Activated CD8-positive, alpha-beta T cell treated with anti-CD3 and anti-CD28 coated beads, Interleukin-2, amount 10 ng/mL, durations not matched to agents 7 days and 5 days (primary cell): ENCODE measurements at places on chromosomes 3 and 15. TPM values are rescaled to one million over a fixed set of nuclear protein-coding genes. Genes with fewer than 3 reads are reported as not detected.

DNA sequence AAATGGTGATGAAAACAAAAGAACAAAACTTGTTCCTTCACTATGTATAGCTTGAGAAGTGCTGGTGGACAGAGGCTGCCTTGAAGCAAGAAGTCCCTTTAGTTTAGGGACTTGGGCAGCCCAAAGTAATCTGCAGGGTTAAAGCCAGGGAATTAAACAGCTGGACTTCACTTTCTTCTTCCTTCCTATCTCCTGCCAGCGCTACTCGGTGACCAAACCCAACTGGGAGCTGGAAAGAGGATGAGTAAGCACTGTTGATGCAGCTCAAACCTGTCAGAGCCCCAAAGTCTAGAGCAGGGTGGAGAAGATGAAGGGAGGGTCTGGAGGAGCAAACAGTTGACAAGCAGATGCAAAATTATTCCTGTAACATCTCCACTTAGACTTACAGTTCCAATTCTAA lies 73.1 kb upstream of the FBN1 start:
- DNase-seq: no peak
- no peak overlapping the region for H3K27ac ChIP-seq
- H3K27me3 ChIP-seq: no peaks in the 10 kb centered on the region
- no peaks in the 10 kb centered on the region for H3K4me1 ChIP-seq

- no peaks in the 10 kb centered on the region for H3K4me1 ChIP-seq
- DNase-seq: peak; percentile 8
- H3K27me3 ChIP-seq: no peaks in the 10 kb centered on the region
- no peak overlapping the region for H3K27ac ChIP-seq
- H3K36me3 ChIP-seq: no peaks in the 10 kb centered on the region
Observed at GRCh38 chr15:100731267-100732152, 129.1 kb downstream of the ASB7 start.

The CADPS gene
- not detected for total RNA-seq

GRCh38 chr3:52493232-52494017 lies 1.7 kb upstream of the STAB1 start:
- H3K27me3 ChIP-seq: no peaks in the 10 kb centered on the region
- no peak overlapping the region for H3K27ac ChIP-seq
- peaks cover 9% of the 10 kb centered on the region for H3K36me3 ChIP-seq
- no peak overlapping the region for H3K4me3 ChIP-seq

- H3K27me3 ChIP-seq: no peaks in the 10 kb centered on the region
- H3K36me3 ChIP-seq: peaks cover 56% of the 10 kb centered on the region
- no peaks in the 10 kb centered on the region for H3K4me1 ChIP-seq
- DNase-seq: no peak
- H3K4me3 ChIP-seq: no peak overlapping the region
Observed at GRCh38 chr3:183809270-183809669, 16.1 kb downstream of the MAP6D1 start.

The STARD5 gene
- 5.3 TPM for total RNA-seq

- no peak overlapping the region for H3K27ac ChIP-seq
- no peaks in the 10 kb centered on the region for H3K27me3 ChIP-seq
- no peaks in the 10 kb centered on the region for H3K4me1 ChIP-seq
- H3K4me3 ChIP-seq: no peak overlapping the region
- H3K36me3 ChIP-seq: no peaks in the 10 kb centered on the region
- DNase-seq: no peak
Observed at GRCh38 chr3:43210049-43211027, 76.0 kb upstream of the SNRK start.

GRCh38 chr3:150394606-150395005 lies 13.5 kb upstream of the TSC22D2 start:
- no peaks in the 10 kb centered on the region for H3K36me3 ChIP-seq
- H3K4me3 ChIP-seq: no peak overlapping the region
- peaks cover 18% of the 10 kb centered on the region for H3K27me3 ChIP-seq
- DNase-seq: no peak
- no peak overlapping the region for H3K27ac ChIP-seq
- no peaks in the 10 kb centered on the region for H3K4me1 ChIP-seq

The TMC3 gene
- not detected for total RNA-seq

DNA sequence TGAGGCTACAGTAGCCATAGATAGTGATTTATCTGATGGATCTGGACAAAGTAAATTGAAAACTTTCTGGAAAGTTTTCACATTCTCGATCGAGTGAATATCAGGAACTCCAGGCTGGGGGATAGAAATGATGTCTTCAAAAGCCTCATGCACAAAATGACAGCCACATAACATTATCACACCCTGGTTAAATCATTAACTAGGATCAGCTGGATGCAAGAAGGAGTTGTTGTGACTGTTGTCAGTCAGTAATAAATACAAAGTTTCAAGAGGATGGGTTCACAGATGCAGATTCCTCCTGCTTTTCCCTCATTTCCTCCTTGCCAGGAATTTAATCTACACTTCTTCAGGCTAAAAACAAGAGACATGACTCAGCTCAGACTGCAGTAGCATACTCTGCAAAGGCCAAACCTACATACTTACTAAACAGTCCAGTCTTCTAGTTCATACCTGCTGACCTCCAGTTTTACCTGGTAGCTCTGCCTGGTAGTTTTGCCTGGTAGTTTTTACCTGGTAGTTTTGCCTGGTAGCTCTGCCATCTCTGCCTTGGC lies 40.9 kb downstream of the C2CD4A start:
- no peaks in the 10 kb centered on the region for H3K4me1 ChIP-seq
- H3K27ac ChIP-seq: no peak overlapping the region
- no peak overlapping the region for H3K4me3 ChIP-seq

The MYZAP gene
- total RNA-seq: not detected

- H3K36me3 ChIP-seq: no peaks in the 10 kb centered on the region
- no peak for DNase-seq
- H3K4me3 ChIP-seq: no peak overlapping the region
Observed at GRCh38 chr3:107630779-107631178, 108.0 kb downstream of the BBX start.

DNA sequence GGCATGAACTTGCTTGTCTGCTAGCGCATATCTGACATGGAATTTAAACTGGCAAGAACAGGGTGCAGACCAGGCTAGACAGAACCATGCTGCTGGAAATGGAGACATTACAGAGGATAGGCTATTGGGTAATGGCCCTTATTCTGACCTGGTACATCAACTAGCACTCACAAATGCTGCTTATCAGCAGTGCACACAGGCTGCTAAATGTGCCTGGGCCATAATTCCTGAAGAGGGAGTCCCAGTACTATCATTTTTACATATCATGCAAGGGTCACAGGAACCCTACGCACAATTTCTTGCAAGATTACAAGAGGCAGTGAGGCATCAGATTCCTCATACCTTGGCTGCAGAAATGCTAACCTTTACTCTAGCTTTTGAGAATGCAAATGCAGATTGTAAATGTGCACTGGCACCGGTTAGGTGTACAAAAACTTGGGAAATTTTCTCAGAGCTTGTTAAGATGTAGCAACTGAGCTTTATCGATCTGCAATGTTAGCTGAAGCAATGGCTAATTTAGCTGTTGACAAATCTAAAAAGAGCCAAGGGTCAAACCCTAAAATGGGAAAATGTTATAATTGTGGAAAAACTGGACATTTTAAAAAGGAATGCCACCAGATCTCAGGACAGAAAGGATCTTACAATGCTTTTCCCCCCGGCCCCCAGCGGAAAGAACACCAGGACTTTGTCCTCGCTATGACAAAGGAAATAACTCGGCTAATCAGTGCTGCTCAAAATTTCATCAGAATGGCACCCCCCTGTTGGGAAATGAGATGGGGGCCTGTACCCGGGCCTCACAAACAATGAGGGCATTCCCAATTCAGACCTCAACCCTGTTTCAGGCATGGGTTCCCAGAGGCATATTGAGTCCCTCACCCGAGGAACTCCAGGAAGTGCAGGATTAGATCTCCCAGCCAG lies 21.1 kb downstream of the CCRL2 start:
- no peak overlapping the region for H3K4me3 ChIP-seq
- DNase-seq: no peak
- peaks cover 5% of the 10 kb centered on the region for H3K27me3 ChIP-seq

DNA sequence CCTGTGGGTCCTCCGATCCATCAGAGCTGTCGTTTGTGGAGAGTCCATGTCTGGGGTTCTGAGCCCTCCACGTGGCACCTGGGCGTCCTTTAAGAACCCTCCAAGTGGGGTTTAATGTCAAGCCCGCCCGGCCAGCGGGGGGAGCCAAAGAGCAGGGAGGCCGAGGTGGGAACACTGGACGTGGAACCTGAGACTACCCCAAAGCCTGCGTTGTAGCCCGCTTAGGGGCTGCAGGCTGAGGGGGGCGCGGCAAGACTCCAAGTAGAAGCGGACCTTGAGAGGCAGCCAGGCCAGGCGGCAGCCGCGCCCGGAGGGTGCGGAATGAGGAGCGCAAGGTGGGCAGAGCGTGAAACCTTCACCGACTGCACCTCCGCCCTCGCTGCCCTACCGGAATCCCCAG lies 126.2 kb upstream of the ATP10A start:
- no peak overlapping the region for H3K27ac ChIP-seq
- peaks cover 5% of the 10 kb centered on the region for H3K27me3 ChIP-seq
- H3K4me3 ChIP-seq: no peak overlapping the region
- no peaks in the 10 kb centered on the region for H3K36me3 ChIP-seq

The TEX9 gene
- total RNA-seq: 0.60 TPM

DNA sequence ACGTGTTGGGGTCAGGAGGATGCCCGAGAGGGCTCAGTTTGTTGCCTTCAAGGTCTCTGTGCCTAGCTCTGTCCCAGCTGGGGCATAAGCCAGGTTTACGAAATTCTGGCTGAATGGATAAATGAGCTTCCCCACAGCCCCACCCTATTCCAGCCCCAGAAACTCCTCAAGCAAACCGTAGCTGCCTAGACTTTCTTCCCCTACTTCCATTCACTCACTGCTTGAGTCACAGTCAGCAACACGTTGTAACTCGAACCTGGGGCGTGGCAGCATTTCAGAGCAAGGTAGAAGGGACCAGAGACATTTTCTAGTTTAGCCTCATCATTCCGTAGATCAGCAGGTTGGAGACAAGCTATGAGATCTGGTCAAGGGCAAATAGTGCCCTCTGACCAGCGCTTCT lies 24.2 kb downstream of the NMNAT3 start:
- DNase-seq: no peak
- no peaks in the 10 kb centered on the region for H3K27me3 ChIP-seq
- no peak overlapping the region for H3K4me3 ChIP-seq
- no peak overlapping the region for H3K27ac ChIP-seq
